Urinary bladder (tissue), 4 donors: ENCODE measurements at places on chromosomes 1 and 21. TPM values are rescaled to one million over a fixed set of nuclear protein-coding genes. Genes with fewer than 3 reads are reported as not detected.

AK5 gene
- total RNA-seq = 6.5 TPM

BEND5 gene
- total RNA-seq = 10.3 TPM

TFAP2E gene
- total RNA-seq = not detected

CYP4Z1 gene
- total RNA-seq = 0.53 TPM

FOXD3 gene
- total RNA-seq = 2.9 TPM
